Parietal lobe (tissue), 2 donors: ENCODE measurements at places on chromosomes 7 and 10. TPM values are rescaled to one million over a fixed set of nuclear protein-coding genes. Genes with fewer than 3 reads are reported as not detected.

KCND2 gene
- 60.1 TPM for total RNA-seq

GRID2IP gene
- 1.3 TPM for total RNA-seq

KCNMA1 gene
- 120 TPM for total RNA-seq

TIMM23B gene
- 31.6 TPM for total RNA-seq

PTF1A gene
- total RNA-seq = not detected

EMX2 gene
- 3.1 TPM for total RNA-seq

WNT2 gene
- total RNA-seq = 0.31 TPM

GPNMB gene
- 2.2 TPM for total RNA-seq

FAM241B gene
- total RNA-seq = 8.1 TPM

KCNH2 gene
- total RNA-seq = 17.2 TPM

ST8SIA6 gene
- 11.6 TPM for total RNA-seq

INA gene
- 199 TPM for total RNA-seq

TAS2R4 gene
- total RNA-seq = 16.6 TPM

CALML5 gene
- not detected for total RNA-seq

NPSR1 gene
- total RNA-seq = not detected

GIMAP2 gene
- 1.9 TPM for total RNA-seq

CFAP46 gene
- total RNA-seq = 3.8 TPM

ZNF117 gene
- 103 TPM for total RNA-seq

SLC39A12 gene
- total RNA-seq = 2.5 TPM

CCL24 gene
- not detected for total RNA-seq

PGAM1 gene
- total RNA-seq = 105 TPM

KCNIP2 gene
- 11.3 TPM for total RNA-seq

ZNF804B gene
- 9.7 TPM for total RNA-seq

UBE3C gene
- total RNA-seq = 153 TPM

GRK5 gene
- total RNA-seq = 14.7 TPM

AASS gene
- total RNA-seq = 32.9 TPM

STN1 gene
- total RNA-seq = 5.0 TPM

EBLN1 gene
- not detected for total RNA-seq

PLAU gene
- 0.94 TPM for total RNA-seq

TMEM273 gene
- total RNA-seq = 1.6 TPM

SVOPL gene
- 0.63 TPM for total RNA-seq

NUTM2A gene
- 3.1 TPM for total RNA-seq

SDHAF3 gene
- total RNA-seq = 5.3 TPM

ZNF239 gene
- total RNA-seq = 19.4 TPM

ANKRD1 gene
- total RNA-seq = not detected

CCL26 gene
- not detected for total RNA-seq

GNAT3 gene
- total RNA-seq = not detected

DLX6 gene
- total RNA-seq = 3.1 TPM

EPDR1 gene
- 13.8 TPM for total RNA-seq

HIPK2 gene
- 27.5 TPM for total RNA-seq

OR6B1 gene
- not detected for total RNA-seq

CTNNA3 gene
- total RNA-seq = 6.9 TPM

RBP4 gene
- 5.6 TPM for total RNA-seq

CRYGN gene
- total RNA-seq = not detected
